ENCODE measurements at places on chromosomes 3 and 15. TPM values are rescaled to one million over a fixed set of nuclear protein-coding genes. Genes with fewer than 3 reads are reported as not detected.

GRCh38 chr3:147099076-147099475 lies 307.3 kb downstream of the ZIC4 start:
- no peak for DNase-seq

LTK gene
- total RNA-seq, result 9.7 TPM

SNX22 gene
- total RNA-seq, result 0.58 TPM

CLDN16 gene
- total RNA-seq, result not detected

DNA sequence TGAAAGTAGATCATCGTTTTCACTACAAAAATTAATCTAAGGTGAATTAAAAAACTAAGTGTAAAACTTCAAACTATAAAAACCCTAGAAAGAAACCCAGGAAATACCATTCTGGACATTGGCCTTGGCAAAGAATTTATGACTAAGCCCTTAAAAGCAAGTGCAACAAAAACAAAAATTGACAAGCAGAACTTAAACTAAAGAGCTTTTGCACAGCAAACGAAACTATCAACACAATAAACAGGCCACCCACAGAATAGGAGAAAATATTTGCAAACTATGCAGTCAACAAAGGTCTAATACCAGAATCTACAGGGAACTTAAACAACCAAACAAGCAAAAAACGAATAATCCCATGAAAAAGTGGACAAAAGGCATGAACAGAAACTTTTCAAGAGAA lies 302.0 kb downstream of the CHST2 start:
- DNase-seq, result no peak

DNA sequence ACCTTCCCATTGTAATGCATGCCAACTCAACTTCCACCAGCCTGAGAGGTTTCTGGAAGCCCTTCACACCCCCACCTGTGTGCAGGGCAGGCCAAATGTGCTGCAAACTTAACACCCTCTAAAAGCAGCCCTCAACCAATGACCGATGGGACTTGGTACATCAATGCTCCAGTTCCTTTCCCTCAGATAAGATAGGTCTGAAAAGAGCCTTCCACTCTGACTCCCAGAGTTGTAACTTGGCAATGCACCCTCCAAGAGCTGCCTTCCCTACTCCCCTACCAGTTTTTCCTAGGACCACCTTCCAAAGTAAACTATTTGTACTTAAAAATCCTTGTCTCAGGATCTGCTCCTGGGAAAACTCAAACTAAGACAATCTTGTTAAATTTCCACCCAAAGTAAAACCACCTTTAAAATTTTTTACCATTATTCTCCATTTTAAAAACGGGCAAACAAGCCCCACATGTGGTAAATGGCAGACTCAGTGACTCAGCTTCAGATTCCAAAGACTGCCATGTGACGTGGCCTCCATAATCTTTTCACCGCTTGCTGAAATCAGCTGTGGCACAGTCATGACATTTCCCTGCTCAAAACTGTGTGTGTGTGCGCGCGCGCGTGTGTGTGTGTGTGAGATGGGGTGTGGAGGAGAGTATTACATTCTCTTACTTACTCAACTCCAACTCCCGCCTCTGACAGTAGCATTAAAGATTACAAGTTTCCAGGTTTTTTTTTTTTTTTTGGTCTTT lies 17.2 kb downstream of the RASGRP1 start:
- DNase-seq, result no peak

- DNase-seq, result no peak
Observed at GRCh38 chr15:73330206-73331051, 38.3 kb downstream of the HCN4 start.

GRCh38 chr15:75053748-75054125 lies 30.3 kb downstream of the PPCDC start:
- DNase-seq, result no peak

GRCh38 chr15:33243393-33243792 lies 48.9 kb upstream of the FMN1 start:
- DNase-seq, result no peak

DNA sequence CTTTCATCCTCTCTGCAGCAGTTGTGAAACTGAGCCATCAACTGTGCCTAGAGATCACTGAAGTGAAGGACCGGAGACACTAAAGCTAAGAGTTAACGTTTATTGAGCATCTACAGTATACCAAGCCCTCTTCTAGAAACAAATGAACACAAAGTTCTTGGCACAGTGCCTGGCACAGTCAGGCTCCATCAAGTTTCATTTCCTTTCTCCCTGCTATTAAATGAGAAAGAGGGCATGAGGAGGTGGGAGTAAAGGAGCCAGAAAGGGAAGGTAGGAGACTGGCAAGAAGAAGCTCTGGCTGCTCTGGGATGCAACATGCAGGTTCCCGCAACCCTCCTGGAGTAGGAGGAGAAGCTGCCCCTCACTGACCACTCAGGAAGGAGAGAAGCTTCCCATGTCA lies 30.6 kb downstream of the CYP19A1 start:
- DNase-seq, result no peak

- no peak for DNase-seq
Observed at GRCh38 chr15:57509126-57509525, 82.6 kb upstream of the MYZAP start.

TMC3 gene
- total RNA-seq, result not detected

DNA sequence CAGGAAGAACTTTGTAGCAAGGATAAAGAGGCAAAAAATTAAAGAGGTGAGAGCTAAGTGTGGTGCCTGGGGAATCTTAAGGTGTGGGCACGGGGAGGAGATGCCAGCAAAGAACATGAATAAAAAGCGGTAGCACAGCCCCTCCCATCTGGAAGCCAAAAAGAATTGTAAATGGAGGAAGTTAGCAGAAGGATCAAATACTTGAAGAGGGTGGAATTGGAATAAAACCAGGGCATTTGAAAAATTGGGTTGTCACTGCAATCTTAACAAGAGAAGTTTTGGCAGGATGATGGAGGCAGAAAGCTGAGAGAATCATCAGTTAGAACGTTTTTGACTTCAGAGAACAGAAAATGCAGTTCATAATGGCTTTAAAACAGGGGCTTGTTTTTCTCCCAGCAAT lies 2.4 kb downstream of the CCR2 start:
- DNase-seq, result no peak

DNA sequence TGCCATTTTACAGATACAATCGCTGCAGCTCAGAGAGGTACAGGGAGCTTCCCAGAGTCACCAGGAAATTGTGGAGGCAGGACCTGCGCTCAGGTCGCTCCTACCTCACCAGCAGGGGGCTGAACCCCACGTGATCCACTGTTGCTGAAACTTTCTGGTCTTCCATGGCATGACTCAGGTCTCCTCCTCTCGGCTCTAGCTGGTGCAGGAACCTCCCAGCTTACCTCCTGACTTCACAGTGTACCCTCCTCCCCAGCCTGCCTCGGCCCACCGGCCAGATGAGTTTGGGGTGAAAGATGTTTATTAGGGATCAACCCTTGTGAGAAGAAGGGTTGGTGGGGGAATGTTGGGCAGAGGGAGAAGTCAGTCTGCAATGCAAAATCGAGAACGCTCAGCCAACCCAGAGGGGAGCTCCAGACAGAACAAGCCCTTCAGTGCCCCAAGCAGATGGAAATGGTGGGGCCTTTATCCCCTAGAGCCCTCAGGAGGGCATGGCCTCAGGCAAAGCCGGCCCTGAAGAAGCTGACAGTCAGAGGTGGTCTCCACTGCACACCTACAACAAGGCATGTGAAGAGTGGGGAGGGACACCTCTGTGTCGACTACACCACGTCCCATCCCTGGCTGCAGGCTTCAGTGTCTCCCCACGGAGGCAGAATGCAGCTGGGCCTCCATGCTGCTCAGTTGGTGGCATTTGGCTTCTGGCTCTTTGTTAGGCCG lies 118.6 kb upstream of the PRR20G start:
- DNase-seq, result no peak

DNA sequence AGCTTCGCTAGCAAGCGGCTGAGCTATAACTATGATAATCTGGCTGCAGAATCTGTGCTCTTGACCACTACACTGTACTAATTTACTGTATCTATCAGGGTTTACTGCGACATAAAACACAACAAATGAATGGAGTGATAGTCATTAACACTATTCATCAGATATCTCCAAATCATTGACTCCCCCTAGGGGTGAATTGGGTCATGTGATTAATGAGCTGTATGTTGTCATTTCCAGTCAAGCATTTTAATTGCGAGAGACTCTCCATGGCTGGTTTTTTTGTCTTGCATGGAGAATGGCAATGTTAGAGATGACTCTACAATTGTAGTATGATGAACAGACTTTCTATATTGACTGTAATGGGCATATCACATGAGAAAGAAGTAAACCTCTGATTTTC lies 10.5 kb upstream of the TM4SF18 start:
- DNase-seq, result no peak

- DNase-seq, result no peak
Observed at GRCh38 chr15:84762840-84763572, 14.6 kb downstream of the ZNF592 start.

- DNase-seq, result no peak
Observed at GRCh38 chr3:5510300-5510699, 322.8 kb downstream of the EDEM1 start.

DNA sequence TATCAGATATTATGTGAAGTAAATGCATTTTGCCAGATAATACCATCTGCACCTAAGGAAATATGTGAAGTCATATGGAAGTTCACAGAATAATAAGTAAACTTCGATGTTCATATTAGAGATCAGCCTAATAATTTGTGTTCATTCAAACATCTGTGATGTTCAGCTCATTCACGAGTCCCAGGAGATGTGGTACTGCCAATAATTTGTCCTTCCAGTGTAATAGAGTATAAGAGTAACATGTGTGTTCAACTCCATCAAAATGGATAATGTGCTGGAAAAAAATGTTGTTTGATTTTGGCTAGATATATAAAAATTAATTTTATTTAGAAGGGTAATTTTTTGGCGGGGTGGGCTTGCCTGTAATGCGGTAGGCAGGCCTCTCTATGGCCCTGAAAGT lies 75.4 kb upstream of the ARL6 start:
- no peak for DNase-seq

SH2D7 gene
- total RNA-seq, result not detected

- DNase-seq, result no peak
Observed at GRCh38 chr15:99474909-99475753, 90.7 kb upstream of the MEF2A start.

POLR2M gene
- 85.7 TPM for total RNA-seq

DNA sequence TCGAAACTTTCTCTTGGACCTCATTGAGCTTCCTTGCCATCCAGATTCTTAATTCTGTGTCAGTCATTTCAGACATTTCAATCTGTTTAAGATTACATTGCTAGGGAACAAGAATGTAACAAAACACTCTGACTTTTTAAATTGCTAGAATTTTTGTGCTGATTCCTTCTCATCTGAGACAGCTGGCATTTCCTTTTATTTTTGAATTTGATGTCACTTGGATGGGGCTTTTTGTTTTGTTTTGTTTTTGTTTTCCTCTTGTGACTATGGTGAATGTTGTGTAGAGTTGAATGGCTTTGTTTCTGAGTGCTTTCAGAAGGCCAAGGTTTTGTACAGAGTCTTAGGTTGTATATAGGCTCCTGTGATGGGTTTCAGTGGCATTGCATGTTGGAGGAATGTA lies 1129.3 kb downstream of the NAALADL2 start:
- DNase-seq, result no peak

DNA sequence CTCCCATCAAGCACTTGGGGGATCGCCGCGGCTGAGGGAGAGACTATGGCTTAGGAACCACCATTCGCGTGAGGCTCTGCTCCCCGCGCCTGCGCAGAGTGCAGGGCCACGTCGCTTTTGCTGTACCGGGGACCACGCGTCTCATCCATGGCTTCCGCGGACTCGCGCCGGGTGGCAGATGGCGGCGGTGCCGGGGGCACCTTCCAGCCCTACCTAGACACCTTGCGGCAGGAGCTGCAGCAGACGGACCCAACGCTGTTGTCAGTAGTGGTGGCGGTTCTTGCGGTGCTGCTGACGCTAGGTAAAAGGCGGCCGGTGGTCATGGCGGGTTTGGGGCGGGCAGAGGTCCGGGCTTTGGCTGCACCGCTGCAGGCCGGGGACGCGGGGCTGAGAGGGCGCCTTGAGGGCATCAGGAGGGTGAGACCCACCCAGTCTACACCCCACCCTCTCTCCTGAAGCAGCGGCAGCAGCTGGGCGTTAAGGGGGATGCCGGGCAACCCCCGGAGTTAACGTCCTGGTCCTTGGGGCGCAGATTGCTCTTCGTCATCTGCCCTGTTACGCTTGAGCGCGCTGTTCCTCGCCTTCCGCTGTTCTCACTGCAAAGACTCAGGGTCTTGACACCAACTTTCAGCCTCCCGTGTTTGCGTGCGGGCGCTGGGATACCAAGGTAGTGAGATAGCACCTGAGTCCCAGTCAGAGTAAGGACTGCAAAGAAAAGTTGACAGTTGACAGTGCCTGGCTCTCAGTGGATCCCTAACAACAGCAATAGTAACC lies at the start of gene SRPRB:
Gene SRPRB, plus strand, starts transcription at position 114 of the 774 bp plus-strand sequence. Its CDS starts 34 bp downstream, at position 148.
- peak; percentile 94 for DNase-seq

GRCh38 chr15:49063402-49064280 lies 17.4 kb upstream of the SECISBP2L start:
- no peak for DNase-seq

- DNase-seq, result no peak
Observed at GRCh38 chr15:60469893-60470641, 8.9 kb downstream of the ICE2 start.

DNA sequence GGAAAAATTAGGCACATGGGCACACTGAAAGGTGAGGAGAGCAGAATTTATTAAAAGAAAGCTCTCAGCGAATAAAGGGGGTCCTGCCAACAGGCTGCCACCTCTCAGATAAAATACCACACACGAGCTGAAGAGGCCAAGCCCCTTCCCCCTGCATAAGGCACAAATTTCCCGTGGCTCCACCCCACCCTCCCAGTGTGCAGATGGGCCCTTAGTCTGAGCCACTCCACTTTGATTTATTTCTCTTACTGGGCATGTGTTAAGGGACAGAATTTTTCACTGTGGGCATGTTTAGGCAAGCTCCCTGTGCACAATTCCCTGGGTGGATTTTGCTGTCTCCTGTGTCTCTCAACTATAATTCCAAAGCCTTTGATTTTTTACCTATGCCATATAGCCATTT lies 409.8 kb downstream of the TBL1XR1 start:
- DNase-seq, result no peak

DNA sequence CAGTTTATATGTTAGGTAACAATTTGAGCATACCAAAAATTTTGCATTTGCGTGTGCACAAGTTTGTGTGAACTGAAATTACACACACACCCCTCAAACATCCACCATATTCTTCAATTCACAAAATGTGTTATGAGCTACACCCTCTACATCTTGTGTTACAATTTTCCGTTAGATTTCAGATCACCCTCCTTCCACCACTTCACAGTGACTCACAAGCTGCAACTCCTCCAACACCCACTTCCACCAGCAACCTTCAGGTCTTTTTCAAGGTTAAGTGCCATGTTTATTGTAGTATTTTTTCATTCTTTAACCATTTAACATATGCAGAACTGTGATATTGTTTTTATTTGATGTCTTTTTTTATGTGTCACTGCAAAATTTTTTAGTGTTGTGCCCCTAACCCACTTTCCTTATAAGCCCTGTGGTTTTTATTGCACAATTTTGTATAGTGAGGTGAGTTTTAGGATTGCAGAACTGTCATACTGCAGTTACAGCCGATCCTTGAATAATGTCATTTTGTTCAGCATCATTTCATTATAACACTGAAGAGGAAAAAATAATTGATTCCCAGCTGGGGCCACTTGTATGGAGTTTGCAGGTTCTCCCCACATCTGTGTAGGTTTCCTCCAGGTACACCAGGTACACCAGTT lies 148.9 kb downstream of the PLCL2 start:
- no peak for DNase-seq

SERPINI2 gene
- 0.13 TPM for total RNA-seq
